GM04504 (cell line): ENCODE measurements at places on chromosomes 5 and 9.

DNA sequence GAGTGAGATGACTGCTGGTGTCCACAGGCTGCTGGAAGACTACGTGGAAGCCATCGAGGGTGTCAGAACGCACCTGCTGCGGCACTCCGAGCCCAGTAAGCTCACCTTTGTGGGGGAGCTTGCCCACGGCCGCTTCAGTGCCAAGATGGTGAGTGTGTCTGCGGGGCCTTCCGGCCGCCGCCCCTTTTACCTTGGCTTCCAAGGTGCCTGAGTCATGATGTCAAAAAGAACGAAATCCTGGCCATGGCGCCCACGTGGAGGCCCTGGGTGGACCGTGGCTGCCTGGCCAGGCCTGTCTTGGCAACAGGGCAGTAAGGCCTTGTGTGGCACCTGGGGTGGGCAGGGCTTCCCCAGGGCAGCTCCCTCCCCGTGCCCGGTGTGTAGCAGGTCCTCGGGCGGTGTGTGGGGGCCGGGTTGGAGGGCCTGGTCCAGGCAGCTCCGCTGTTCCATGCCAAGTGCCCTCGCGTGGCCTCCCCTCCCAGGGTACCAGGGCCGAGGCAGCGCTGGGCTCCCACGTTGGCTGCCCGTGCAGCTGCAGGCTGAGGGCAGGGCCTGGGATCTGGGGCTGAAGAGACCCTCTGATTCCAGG, 7.8 kb downstream of the DPP7 start:
- no peak for DNase-seq

DNA sequence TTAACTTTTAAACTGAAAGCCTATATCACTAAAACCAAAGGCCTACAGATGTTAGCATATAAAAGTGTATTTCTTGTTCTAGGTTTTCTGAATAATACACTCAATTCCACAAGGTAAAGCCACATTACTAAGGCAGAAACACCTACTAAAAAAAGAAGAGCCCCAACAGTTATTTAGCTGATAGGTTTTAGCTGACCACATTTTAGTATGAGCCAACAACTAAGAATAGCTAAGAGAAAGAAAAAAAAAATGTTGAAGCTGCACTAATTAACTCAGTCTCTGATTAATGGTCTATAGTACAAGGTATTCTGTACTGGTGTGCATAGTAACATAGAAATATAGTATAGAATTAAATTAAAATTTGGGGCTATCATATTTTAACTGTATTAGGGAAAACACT, 23.5 kb downstream of the ZFR start:
- no peak for DNase-seq

- no peak for DNase-seq
These were observed 455.1 kb upstream of the MPDZ start for GRCh38 chr9:13734601-13735000.

DNA sequence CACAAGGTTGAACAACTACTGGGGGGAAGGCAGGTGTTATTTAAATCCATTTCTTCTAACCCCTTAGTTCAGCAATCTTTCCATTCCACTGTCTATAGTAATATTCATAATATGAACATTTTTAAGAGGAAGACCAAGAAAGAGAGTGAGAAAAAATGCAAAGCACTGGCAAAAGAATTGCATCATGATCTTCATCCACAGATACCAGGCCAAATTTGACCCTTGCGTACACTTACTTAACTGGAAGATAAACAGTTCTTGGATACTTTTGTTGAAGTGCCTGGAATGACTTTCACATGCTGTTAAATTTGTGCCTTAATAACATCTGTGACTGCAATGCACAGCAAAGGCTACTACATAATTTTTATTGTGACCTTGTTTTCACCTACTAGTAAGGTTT, 1.8 kb downstream of the PFDN1 start:
- no peak for DNase-seq

GRCh38 chr9:82424599-82425120, 436.1 kb downstream of the SPATA31D1 start:
- DNase-seq: no peak

GRCh38 chr9:115786321-115786720, 367.3 kb upstream of the PAPPA start:
- DNase-seq: no peak

DNA sequence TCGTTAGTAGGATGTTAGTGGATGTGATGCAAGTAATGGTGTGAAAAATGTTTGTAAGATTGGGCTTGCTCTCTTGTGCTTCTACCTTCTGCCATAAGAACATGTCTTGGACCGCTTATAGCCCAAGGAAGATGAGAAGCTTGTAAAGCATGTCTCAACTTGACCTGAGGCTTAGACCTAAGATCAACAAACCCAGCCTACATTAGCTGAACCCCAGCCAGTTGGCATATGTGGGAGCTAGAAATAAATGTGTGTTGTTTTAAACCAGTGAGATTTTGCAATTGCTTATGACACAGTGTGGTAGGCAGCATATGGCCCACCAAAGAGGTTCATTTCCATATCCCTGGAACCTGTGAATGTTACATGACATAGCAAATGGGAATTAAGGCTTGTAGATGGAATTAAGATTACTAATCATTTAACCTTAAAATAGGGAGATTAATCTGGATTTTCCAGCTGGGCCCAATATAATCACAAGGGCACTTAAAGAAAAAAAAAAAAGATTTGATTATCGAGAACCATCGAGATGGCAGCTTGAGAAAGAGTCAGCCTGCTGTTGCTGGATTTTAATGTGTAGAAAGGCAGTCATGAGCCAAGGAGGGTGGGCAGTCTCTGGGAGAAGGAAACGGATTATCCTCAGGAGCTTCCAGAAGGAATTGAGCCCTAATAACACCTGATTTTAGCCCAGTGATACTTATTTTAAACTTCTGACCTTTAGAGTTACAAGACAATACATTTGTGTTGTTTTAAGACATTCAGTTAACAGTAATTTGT, 27.3 kb upstream of the EDIL3 start:
- no peak for DNase-seq

GRCh38 chr5:176646707-176647029, 616 bp upstream of the TSPAN17 start:
- DNase-seq: no peak

- no peak for DNase-seq
These were observed 188.4 kb downstream of the IRX2 start for GRCh38 chr5:2563046-2563445.

DNA sequence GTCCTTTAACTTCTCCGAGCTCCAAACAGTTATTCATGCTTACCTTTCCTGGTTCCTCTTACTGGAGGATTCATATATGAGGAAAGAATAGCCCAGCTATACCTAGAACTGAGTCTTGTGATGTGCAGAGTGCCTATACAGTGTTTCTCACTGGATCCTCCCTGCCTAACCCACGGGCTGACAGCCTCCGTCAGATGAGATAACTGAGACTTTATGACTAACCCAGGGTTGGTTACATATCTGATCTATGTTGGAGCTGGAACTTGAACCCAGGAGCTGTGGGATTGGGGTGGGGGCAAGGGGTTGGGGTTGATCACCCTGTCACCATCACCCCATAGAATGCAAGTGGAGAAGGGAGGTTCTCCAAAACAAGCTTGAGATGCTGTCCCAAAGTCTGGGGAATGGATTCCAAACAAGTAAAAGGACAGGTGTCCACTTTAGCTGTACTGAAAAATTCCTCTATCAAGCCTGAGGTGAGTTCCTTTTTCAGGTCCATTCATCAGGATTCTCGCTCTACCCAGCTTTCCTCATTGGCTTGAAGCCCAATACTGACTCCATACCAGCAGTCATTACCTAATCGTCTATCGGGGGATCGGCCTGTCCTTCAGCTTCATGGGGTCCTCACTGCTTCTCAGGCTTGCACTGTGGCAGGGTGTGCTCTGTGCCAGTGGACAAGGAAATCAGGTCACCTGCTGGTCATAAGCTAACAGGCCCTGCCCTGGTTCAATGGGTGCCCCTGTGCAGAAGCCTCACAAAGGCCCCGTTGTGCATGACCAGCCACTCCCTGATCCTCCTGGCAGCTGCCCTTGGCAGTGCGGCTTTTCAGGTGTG, 100.6 kb downstream of the ARHGAP26 start:
- no peak for DNase-seq

GRCh38 chr9:87671478-87671877, 54.4 kb upstream of the CTSL start:
- DNase-seq: no peak

GRCh38 chr5:173831196-173831914, 56.8 kb upstream of the CPEB4 start:
- no peak for DNase-seq

DNA sequence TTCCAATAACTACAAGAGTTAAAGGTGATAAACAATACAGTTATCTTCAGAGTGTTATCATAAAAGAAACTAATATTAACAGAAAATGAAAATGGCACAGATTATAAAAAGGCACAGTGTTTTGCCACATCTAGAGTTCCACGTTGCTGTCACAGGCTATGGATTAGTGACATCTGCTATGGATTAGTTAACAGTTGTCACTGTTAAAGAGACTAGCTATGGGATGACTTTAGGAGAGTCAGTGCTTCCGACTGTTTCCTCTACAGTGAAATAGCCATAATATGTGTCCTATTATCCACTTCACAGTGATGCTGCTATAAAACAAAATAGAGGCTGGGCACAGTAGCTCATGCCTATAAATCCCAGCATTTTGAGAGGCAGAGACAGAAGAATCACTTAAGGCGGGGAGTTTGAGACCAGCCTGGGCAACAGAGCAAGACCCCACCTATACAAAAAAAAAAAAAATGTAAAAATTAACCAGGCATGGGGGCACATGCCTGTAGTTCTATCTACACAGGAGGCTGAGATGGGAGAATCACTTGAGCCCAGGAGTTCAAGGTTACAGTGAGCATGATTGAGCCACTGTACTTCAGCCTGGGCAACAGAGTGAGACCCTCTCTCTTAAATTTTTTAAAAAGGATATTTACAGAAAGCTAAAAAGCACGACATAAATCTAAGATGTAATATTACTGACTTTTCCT, 19.7 kb downstream of the MAPKAP1 start:
- no peak for DNase-seq

GRCh38 chr5:39547553-39548154, 122.9 kb upstream of the DAB2 start:
- DNase-seq: peak; percentile 60

DNA sequence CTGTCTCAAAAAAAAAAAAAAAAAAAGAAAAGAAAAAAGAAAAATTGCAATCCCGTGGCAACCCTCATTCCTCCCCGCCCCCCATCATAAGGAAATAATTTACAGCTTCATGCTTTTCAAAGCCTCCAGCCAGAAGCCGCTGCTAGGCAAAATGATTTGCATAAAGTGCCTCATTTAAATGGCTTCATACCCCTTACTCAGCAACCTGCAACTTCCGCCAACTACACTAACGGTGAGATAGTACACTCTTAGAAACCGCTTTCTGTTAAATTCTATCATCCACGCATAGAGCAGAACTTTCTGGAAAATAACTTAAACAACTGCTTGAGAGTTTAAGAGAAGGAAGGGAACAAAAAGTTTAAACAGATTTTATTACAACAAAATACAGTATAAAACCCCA, 17.8 kb downstream of the SERINC5 start:
- DNase-seq: no peak

GRCh38 chr5:8188874-8189565, 320.1 kb downstream of the MTRR start:
- no peak for DNase-seq

GRCh38 chr9:133914442-133915342, 77.4 kb downstream of the VAV2 start:
- DNase-seq: no peak

- DNase-seq: no peak
These were observed 147.5 kb upstream of the FGF10 start for GRCh38 chr5:44536650-44537260.

GRCh38 chr9:121153642-121154041, 48.0 kb downstream of the RAB14 start:
- DNase-seq: no peak

- DNase-seq: no peak
These were observed 10.6 kb upstream of the EXOC3 start for GRCh38 chr5:432201-432927.

DNA sequence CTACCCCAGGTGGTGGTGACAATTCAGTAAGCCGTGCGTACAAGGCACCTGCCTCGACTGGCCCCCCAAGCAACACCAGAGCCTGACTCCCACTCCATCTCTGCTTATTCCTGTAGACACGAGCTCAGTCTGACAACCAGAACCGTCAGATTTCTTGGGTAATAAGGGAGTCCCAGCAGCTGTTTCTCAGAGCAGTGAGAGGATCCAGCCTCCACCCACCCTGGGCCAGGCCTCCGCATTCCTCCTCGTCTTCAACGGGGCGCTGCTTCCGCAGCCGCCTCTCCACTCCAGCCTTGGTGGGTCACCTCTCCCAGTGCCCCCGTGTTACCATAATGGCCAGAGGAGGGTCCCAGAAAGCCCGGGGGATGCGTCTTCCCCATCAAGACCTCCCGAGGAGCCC, 27.7 kb upstream of the GFPT2 start:
- DNase-seq: no peak

DNA sequence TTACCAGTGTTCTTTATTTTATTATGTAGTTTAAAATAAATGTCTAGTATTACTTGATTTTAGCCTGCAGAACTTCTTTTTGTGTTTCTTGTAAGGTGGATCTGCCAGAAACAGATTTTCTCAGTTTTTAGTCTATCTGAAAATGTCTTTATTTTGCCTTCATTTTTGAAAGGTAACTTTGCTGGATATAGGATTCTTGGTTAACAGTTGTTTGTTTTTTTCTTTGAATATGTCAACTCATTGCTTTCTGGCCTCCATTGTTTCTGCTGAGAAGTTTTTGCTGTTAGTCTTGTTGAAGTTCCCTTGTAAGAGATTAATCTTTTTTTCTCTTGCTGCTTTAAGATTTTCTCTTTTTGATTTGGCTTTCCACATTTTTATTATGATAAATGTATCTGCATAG, 75.5 kb downstream of the MTREX start:
- no peak for DNase-seq

DNA sequence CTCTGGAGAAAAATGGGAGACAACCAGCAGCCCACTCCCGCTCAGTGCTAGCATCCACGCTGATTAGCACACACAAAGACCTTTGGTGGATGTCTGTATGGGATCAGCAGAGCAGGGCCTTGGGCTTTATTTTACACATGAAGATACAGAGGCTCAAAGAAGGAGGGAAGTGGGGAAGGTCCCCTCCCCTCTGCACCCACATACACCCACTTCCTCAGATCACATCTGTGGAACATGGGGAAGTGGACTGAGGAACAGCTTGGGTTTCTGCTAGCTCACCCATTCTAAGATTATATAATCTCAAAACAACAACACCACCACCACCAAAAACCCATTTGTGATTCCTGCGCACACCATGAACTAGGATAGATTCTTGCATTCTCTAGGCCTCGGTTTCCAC, 14.0 kb downstream of the GGTA1 start:
- DNase-seq: no peak

DNA sequence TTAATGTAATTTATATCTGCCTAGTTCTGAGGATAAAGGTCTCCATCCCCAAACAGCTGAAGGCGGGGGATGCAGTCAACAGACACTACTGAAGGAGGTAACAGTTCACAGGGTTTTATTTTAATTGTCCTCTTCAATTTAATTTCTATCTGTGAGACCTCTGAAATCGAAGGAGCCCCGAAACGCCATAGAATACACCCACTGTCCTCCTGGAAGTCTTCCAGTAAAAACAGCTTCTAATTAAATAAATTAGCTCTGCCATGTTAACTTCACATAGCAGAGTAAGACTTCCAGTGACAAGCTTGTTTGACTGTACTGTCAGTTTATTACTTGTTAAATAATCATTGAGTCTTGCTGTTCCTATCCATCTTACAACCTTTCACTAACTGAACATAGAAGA, 193.5 kb downstream of the SEC61B start:
- DNase-seq: no peak

GRCh38 chr9:113618836-113619490, 155.4 kb downstream of the RGS3 start:
- no peak for DNase-seq
